Stromal cell of bone marrow (primary cell): ENCODE measurements at places on chromosomes 2 and 18.
A peak's percentile ranks its signal among the peaks of the same experiment; 100 is the strongest.

GRCh38 chr2:43941966-43942365, 53.8 kb downstream of the LRPPRC start:
- no peak for DNase-seq

GRCh38 chr18:8661754-8662559, 43.4 kb upstream of the MTCL1 start:
- peak; percentile 28 for DNase-seq

- DNase-seq = no peak
Measured at GRCh38 chr2:226963528-226963927, 127.7 kb downstream of the RHBDD1 start.

GRCh38 chr18:75209951-75210258, 692 bp upstream of the TSHZ1 start:
- DNase-seq = no peak

- DNase-seq = peak; percentile 30
Measured at GRCh38 chr2:27212626-27213471, 781 bp upstream of the SLC5A6 start.

DNA sequence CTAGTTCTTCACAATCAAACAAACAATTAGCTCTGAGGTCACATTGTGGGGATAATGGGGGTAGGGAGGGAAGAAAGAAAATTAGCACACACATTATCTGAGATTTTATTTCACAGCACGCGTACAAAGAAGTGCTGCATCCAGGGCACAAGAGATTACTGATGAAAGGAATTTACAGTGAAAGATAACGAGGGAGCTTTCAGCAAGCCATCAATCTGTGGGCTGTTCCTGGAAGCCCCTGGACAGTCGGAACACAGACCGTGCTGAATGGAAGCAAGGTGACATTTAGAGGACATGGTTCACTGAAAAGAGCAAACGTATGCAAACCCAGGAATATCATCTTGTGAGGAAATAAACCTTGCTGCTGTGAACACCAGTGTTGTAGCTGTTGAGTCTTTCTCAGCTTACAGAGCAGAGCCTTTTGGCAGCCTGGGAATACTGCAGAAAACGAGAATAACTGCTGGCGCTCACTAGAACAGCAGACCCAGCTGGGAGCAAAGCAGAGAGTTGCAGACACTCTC, 63.2 kb downstream of the SCG2 start:
- no peak for DNase-seq
